NB4 (cell line): ENCODE measurements at places on chromosomes 4 and X.
A peak's percentile ranks its signal among the peaks of the same experiment; 100 is the strongest.

DNA sequence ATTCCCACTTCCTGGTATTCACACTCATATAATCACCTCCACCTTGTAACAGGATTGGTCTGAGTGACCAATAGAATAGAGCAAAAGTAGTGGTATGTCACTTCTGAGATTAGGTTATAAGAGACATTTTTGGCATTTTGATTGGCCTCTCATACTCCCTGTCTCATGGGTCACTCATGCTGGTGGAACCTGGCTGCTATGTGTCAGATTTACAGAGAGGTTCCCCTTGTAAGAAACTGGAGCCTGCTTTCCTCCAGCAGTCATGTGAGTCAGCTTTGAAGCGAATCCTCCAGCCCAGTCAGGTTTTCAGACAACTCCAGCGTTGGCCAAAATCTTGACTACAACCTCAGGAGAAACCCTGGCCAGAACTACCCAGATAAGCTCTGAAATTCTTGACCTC, 2.6 kb upstream of the OTUD4 start:
- DNase-seq: peak; percentile 14

DNA sequence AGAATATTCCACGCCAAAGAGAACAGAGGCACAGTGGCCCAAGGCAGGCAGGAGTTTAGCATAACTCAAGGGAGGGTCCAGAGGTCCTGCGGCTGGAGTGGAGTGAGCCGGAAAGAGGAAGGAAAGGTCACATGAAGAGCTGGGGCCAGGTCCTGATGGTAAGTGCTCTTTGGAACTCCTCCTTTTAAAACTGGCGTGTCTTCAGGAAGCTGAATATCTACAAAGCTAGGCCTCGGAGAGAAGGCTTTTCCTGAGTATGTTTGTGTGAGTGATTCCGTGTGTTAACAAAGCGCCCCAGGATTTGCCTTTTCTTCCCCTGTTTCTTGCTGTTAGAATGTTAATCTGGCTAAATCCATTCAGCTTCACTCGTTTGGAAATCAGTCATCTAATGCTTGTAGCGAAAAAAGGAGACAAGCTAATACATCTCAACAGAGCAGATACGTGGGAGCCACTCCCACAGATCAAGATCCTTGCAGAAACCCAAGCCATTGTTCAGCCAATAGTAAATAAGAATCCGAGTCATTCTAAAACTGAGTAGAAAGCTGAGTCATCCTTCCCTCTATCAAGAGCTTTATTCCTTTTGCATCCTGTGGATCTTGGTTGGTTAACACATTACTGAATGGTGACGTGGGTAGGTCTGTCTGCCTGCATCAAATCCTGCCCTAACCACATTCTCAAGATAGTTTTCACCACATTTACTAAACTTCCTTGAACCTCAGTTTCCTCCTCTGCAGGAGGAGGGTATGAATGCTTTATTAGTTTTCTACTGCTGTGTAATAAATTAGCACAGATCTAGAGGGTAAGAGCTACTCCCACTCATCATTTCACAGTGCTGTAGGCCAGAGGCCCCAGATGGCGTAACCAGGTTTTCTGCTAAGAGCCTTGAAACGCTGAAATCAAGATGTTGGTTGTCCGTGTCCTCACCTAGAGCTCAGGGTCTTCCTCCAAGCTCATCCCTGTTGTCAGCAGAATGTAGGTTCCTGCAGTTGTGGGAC, 43.2 kb upstream of the RBM47 start:
- DNase-seq: peak; percentile 99

DNA sequence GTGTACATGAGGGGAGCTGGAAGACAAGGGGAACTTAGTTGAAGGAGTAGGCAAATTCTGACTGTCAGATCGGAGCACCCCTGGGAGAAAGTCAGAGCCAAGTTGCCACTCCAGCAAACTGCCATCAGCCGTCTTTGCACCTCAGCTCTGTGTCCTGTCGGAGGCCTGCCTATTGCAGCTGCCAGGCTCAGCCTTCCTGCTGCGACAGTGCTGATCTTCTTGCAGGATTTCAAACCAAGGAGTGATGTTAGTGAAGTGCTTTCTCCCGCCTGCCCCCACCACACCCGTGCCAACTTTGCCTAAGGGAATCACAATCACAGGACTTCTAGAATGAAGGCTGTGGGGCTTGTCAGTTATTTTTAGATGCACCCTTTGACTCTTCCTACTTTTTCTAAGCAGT, 185.3 kb downstream of the KIT start:
- DNase-seq: no peak

DNA sequence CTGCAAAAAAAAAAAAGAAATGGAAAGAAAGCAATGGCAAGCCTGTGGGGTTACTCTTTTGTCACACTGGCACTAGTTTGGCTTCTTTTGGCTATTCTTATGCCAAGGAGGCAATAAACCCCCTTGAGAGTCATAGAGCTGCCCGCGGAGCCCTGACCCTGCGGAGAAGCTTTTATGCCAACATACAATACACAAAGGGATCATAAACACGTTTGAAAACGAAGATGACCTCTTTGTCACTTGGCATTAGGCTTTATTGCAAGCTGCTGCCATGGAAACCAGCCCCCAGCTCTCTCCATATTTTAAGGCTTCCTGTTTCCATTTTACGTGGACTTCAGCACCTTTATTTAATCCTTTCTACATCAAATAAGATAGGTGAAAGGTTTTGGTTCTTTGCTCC, 7.6 kb downstream of the NEUROG2 start:
- no peak for DNase-seq

DNA sequence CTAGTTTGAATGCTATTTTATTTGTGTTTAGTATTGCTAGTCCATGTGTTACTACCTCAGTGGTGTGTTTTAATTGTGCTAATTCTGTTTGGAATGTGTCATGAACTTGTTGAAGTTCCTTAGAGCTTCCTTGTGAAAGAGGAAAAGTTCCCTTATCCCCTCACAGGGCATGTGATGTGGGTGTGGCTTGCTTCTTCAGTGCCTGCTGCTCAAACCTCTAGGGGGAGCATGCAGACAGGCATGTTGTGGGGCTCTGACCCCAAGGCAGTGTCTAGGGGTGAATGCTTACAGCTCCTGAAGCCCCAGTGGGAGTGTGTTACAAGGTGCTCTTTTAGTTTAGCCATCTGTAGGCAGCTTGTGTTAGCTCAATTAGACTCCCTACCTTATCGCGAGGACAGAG, 86.5 kb downstream of the MAGED4 start:
- peak; percentile 36 for DNase-seq

DNA sequence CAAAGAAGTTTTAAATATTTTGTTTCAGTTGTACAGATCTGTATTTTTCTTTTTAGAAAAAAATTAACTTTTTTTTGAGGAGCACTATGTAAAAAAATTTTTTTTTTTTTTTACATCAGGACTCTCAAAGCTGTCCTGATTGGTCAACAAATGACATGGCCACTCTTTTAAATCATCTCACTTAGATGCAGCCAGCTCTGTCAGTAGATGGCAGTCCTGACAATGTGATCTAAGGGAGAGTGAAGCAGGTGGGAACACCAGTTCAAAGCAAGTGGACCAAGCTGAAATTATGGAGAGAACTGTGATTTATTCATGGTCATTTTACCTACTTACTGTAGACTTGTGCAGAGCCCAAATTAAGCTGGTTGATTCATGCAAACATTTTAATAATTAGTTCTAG, 174.7 kb upstream of the GPRIN3 start:
- DNase-seq: peak; percentile 37

- no peak for DNase-seq
These were observed 577.0 kb downstream of the FAT4 start for GRCh38 chr4:125891597-125892258.

DNA sequence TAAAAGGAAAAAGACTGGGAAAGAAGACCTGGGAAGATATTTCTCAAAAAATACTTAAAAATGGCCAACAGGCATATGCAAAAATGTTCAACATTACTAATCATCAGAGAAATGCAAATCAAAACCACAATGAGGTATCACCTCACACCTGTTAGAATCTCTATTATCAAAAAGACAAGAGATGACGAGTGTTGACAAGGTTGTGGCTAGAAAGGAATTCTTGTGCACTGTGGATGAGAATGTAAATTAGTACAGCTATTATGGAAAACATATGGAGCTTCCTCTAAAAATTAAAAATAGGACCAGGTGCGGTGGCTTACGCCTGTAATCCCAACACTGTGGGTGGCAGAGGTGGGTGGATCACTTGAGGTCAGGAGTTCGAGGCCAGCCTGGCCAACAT, 50.0 kb downstream of the C4orf46 start:
- DNase-seq: no peak

DNA sequence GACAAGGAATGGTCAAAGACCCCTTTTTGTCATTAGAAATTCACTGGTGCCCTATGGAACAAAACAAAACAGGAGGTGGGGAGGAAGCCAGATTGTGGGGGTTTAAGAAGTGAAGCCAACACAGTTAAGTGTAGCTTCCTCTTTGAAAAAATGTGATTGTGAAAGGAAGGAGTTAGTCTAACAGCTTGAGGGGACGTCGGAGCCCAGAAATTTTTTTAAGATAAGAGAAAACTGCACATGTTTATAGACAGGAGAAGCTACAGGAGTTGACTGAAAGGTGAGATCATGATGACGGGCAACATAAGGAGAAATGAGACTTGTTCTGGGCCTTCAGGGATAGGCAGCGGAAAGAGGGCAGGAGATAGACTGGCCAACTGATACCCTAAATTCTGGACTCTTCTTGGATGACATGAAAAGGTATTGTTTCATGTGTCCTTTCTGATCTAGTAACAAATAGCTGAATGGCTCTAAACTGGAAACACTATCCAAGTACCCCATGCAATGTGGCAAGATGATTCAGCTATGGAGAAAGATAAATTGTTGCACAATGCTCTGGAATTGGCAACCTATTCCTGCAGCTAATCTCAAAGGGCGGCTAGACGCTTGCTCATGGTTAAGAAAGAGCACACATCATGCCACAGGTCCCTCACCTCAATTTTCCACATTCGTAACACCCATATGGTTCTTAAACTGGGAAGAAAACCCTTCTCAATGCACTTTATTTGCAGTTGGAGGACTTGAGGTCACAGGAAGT, 3.7 kb upstream of the HDAC8 start:
- DNase-seq: peak; percentile 52

DNA sequence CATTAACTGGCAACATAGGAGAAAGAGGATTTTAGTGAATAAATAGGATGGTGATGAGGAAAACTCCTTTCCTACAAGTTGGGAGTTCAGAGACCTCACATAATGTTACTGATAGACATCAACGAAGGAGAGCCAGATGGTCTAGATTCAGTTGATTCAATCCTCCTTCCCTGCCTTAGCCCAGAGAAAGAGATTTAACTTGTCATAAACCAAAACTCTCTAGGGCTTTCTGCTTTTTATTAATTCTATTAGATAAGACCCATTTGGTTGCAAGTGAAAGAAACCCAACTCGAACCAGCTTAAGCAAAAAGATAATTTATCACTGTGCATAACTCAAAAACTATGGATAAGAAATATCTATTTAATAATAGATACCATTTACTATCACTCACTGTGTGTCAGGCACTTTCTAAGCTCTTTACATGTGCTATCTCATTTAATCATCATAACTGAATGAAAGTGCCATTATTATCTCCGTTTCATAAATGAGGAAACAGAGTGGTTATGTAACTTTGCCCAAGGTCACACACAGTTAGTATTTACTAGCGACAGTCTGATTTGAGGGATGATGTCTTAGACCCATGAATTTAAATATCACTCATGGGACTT, 4.3 kb upstream of the UNC5C start:
- no peak for DNase-seq

- DNase-seq: no peak
These were observed 25.9 kb upstream of the RASSF6 start for GRCh38 chr4:73646117-73646516.

DNA sequence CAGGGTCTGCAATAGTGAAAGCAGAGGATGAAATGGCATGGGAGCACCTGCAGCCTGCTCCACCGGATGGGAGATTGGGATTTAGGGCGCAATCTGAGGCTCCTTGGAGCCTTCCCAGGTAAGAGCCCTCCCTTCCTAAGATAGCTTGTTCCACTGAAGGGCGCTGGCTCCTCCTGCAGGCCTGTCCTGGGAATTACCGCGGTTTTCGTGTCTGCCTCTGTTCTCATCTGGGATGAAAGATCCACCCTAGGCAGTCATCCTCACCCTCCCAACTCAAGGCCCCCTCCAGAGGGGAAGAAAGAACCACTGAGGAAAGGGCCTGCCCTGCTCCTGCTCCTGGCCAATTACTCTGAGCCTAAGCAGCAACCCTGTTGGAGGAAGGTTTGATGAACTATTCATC, 547.5 kb downstream of the SMARCA1 start:
- DNase-seq: peak; percentile 33

DNA sequence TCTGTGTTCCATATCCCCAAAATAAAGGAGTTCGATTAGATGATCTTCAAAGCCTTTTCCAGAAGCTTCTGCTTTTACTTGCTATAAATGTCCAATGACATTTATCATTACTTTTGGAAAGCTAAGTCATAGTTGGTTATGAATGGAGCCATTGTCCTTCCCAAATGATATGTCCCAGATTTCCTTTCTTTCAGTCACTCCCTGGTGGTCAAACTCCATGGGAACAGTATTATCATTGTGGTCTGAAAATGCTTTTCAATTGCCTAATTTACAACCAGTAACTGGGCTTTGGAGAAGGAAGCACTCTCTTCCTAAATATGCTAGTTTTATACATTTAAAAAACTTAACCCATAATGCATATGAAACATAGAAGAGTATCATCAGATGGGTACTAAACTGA, 571.5 kb upstream of the AMOT start:
- DNase-seq: no peak

GRCh38 chrX:8042304-8042703, 115.1 kb upstream of the PNPLA4 start:
- DNase-seq: peak; percentile 7

DNA sequence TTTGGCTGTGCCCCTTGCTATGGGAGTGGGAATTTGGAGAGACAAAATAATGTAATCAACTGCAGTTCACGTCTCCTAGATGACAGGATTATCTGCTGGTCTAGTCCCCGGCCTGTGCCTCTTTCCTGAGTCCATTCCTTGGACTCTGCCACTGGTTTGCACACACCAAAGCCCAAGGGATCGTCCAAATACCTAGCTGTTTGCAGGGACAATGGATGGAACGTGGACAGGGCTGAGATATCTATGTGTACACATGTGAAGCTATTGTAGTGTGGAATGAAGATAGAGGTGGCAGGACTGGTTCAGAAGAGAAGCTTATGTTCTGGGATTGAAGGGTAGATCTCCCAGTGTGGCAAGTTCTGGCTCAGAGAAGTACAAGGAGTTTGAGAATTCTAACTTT, 198.3 kb upstream of the PITX2 start:
- DNase-seq: no peak

DNA sequence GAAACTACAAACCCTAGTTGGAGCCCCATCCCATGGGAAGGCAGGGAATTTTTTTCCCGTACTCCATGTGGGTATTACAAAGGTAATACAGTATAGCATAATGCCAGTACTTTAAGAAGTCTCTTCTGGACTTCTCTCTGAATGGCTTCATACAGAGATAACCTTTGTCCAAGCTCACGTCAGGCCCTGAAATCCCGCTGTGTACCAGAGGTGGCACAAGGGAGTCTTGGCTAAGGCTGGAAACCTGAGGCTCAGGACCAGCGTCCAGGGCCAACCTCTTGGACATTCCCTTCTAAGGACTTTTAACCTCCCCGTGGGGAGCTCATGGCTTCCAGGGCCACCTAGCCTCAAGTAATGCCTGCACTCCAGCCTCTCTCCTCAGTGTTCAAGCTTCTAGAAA, 338.9 kb upstream of the FAM241A start:
- DNase-seq: peak; percentile 8
